Right ventricle myocardium superior (tissue), 1 donor: ENCODE measurements at places on chromosomes 12 and 14.

DNA sequence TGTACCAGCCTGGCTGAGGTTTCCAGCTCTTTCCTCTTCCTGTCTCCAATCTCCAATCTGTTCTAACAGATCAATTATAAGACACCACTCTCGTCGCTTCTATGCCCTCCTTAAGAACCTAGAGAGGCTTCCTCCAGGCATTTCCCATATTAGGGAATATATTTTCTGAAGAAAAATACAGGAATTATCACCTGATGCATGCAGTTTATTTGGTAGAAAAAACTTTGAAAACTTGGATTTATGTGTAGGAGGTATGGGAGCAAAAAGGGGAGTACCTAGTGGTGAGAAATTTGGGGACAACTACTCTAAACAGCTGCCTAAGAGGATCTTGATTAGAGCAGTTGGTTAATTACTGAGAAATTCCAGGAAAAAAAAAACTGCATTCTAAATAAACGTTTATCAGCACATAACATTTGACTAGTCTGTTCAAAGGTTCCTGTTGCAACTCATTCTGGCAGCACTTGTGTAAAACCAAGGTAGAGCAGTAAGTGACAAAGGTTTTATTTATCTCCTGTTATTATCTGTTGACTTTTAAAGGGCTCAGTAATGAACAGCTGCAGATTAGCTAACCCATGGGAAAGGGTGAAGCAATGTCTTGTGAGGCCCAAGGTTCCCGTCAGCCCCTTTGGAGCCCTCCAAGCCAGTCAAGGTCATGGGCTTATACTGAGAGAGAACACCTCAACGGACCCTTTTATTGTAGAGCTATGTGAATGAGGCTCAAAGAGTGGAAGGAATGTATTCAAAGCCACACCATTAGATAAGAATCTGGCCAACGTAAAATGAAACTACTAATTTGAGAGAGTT lies 36.4 kb upstream of the NR1H4 start:
- DNase-seq, result no peak

DNA sequence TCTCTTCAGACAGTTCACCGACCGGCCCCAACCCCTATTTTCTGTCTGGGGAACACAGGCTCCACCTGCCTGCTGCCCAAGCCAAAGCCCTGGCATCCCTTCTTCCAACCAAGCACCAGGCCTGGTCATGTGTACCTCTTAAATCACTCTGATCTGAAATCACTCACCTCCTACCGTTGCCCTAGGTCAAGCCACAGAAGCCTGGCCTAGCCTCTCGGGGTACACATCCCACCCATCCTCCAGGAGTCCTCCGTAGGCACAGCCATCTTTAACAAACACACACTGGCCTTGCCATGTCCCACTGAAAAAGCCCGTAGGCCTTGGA lies 81.8 kb downstream of the IRF2BPL start:
- DNase-seq, result no peak

GRCh38 chr12:54390668-54391551 lies 6.4 kb upstream of the ZNF385A start:
- DNase-seq, result peak; percentile 62

DNA sequence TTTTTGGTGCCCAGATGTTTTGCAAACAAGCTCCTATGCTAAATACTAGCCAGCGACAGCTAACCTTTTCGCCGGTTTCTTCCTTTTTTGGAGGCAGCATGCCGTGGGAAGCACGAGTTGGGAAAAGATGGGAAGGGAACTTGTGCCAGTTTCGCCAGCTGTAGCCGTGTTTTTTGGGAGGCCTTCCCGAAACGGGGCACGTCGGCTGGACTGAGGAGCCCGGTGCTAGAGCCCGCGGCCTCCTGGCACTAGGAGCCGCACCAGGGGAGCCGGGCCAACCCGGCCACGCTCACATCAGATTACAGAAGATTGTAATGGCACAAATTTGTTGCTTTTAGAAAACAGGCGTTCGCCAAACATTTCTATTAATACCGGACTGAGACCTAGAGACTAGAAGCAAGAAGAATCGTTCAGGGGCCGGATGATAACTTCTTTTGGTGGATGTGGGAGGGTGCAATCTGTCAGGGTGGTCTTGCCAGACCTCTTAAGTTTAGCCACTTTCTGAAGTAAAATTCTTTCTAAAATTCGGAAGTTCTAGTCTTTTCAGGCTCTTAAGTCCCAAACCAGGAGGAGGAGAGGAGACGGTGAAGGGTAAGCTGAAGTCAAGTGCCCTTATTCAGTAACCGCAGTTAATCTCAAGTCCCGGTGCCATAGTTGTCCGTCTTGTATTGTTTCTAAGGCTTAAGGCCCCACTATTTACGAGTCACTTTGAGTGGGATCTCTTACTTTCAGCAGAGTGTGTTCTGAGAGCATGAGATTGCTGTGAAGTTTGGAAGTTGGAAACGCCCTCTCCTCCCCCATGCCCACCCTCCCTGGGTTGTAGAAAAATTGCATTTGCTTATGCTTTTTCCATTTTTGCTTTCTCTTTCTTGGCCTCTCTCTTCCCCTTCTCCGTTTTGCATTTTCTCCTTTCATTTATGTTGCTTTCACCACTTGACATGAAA lies 1.3 kb downstream of the RASSF3 start:
- DNase-seq, result peak; percentile 70

- no peak for DNase-seq
Measured at GRCh38 chr12:89752341-89752740, 43.7 kb upstream of the ATP2B1 start.
